NCI-H1105 (cell line): ENCODE measurements at places on chromosomes 16 and 17.

GRCh38 chr16:52383119-52383518 lies 163.8 kb downstream of the TOX3 start:
- no peak for DNase-seq

DNA sequence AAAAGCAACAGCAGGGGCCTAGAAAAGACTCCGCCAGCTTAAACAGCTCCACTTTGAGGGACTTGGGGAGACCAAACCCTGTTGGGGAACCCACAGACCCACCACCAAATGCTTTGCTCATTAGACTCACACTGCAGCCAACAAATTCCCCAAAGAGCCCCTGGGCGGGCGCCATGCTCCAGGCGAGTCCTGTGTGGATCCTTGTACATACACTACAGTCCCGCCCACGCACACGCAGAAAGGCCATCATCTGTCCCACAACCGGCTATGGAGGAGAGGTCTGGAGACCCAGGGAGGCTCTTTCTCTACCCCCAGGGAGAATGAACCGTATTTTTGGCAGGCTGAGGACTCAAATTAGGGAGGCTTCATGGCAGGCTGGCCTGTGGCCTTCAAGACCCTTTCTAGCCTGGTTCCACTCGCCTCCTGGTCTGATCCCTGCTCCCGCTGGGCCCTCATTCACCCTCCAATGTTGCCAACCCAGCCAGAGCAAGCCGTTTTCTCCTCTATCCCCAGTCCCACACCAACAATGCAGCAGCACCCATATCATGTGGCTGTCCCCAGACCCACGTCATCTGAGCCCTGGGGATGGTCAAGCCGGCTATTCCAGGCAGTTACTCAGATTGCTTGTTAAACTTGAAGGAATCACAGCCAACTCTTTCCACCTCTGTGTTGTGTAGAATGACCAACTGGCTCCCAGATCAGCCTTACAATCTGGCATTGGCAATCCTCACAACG lies 27.2 kb downstream of the ZNF423 start:
- DNase-seq, result no peak

GRCh38 chr17:51813140-51813783 lies 345.3 kb downstream of the CA10 start:
- DNase-seq, result no peak

- DNase-seq, result no peak
Measured at GRCh38 chr17:78423961-78424675, 45.7 kb downstream of the PGS1 start.

DNA sequence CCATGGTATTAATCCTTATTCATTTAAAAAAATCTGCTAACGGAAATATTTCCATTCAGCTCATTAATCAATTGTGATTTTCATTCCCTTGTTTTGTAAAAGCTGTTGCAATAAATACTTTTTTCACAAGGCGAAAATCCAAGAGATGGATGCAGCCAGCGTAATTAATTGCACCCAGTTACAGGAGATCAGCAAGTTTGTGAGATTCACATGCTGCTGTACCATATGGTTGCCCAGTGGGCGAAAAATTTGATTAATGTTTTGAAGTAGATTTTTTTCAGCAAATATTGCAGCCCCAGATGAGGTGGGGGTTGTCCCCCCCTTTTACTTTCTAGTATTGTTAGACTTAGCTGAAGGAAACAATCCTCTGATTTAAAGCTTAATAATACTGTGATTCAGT lies 186.6 kb downstream of the WWOX start:
- no peak for DNase-seq

DNA sequence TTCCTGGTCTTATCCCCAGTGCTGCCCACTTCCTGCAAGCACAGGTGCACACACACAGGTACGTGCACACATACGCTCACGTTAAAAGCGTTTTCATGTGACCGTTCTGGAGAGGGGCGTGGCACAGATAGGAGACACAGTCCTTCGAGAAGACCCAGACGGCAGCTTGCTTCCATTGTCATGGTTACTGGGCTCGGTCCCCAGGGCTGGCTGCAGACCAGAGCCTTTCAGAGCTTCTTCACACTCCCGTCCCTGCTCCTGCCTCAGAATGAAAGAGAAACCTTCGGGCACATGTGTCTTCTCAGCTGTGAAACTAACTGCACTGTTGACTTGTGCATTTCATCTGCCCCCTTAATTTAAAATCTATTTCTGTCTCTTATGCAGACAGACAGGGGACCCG lies 154.2 kb downstream of the PITPNC1 start:
- no peak for DNase-seq

- no peak for DNase-seq
Measured at GRCh38 chr17:73359987-73360410, 48.2 kb upstream of the CDC42EP4 start.

DNA sequence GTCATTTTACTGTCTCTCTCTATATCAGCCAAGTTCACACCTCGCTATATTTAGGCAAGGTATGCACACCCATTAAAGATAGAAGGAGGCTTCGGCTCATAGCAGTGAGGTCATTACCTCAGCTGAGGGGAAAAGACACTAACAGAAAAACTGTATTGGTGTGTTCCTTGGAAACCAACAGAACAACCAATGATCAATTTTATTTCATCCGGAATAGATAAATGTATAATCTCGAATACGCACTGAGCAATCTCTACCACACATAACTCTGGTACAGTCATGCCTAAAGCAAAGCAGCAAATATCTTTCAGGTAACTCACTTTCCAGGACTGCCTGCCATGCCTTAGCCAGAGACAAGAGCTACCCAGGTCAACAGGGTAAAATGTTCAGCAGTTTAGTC lies 109.9 kb upstream of the CORO6 start:
- no peak for DNase-seq

GRCh38 chr16:3046641-3047386 lies 453 bp downstream of the MMP25 start:
- no peak for DNase-seq

GRCh38 chr16:48361540-48362144 lies 23.6 kb downstream of the SIAH1 start:
- no peak for DNase-seq

- DNase-seq, result no peak
Measured at GRCh38 chr17:29190039-29190438, 9.8 kb upstream of the MYO18A start.

GRCh38 chr17:72409405-72410002 lies 288.7 kb downstream of the SOX9 start:
- DNase-seq, result no peak

GRCh38 chr16:57474671-57475661 lies 11.3 kb downstream of the DOK4 start:
- no peak for DNase-seq

GRCh38 chr17:21278450-21279197 lies 5.9 kb upstream of the MAP2K3 start:
- DNase-seq, result no peak

GRCh38 chr17:19278729-19279128 lies 41.6 kb downstream of the EPN2 start:
- DNase-seq, result no peak

GRCh38 chr17:6027342-6028024 lies 42.7 kb upstream of the WSCD1 start:
- DNase-seq, result no peak

DNA sequence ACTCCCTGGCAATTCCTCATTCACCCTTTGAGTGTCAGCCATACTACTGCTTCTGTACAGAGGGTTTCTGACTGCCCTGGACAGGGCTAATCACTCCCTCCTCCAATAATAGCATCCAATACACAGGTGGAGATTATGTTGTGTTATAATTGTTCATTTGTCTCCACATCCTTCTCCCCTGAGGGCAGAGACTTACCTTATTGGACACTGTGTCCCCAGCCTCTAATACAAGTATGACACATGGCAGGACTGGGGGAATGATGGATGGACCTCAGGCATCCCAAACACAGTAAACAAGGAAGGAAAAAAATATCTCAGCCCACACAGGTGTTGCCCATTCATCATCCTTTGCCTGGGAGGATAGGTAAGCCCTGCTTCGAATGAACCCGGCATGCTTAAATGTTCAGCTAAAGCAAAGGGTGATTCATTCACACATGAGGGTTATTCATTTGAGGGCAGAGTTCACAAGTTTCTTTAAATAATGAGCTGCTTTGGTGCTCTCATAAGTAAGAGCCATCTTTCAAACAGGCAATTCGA lies 34.8 kb downstream of the MMD start:
- DNase-seq, result no peak

- no peak for DNase-seq
Measured at GRCh38 chr16:87540072-87540896, 47.5 kb upstream of the ZCCHC14 start.

- DNase-seq, result no peak
Measured at GRCh38 chr16:73043828-73044467, 4.0 kb downstream of the ZFHX3 start.

DNA sequence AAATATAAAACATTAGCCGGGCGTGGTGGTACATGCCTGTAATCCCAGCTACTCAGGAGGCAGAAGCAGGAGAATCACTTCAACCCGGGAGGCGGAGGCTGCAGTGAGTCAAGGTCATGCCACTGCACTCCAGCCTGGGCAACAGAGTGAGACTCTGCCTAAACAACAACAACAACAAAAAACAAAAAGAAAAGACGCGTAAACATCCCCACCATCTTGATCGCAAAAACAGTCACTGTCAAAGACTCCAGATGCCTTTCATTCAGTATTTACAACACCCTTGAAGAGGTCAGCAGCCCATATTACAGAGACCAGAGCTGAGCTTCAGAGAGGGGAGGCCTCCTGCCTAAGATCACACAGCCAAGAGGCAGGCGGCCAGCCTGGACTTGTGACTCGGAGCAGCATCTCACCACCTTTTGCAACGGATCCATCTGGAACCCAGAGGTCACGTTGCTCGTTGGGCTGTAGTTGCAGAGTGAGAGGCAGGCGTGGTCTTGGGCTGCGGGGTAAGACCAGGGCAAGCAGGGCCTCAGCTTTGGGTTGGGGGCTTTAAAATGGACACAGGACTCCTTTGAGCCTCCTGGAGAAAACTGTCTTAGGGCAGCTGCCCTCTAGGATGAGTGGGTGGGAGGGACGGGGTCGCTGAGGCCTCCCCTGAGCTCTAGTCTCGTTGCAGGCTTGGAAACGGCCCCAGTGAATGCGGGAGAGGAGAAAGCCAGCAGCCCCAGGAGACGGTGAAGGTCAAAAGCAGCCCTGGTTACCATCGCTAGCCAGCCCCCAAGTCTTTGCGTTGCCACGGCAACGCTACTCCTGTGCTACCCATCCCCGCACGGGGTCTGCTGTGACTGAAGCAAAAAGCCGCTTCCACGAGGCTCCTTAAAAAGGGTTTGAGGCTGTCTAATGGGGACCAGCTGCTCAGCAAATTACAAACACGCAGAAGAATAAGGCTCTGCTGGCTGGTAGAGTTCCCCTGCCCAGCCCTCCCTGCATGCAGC lies 26.1 kb downstream of the LGALS3BP start:
- no peak for DNase-seq

- no peak for DNase-seq
Measured at GRCh38 chr17:40266882-40267281, 20.8 kb upstream of the CDC6 start.

GRCh38 chr16:4910828-4911227 lies 26.1 kb downstream of the PPL start:
- DNase-seq, result no peak

GRCh38 chr17:58902322-58902721 lies 146.7 kb downstream of the PPM1E start:
- no peak for DNase-seq

DNA sequence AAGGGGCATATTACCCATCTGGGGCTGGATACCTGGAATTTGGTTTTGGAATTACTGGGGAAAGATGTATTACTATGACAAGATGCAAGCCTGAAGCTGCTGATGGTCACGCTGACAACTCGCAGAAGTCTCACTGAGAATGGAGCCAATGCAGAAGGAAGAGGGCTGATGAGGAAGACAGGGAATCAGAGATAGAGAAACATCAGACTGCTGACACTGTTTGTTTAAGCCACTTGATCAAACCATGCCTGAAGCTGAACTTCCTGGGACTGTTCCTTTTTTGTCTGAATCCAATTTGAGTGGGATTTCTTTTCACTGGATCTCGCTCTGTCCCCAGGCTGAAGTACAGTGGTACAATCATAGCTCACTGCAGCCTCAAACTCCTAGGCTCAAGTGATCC lies 133.9 kb downstream of the GAS7 start:
- no peak for DNase-seq

DNA sequence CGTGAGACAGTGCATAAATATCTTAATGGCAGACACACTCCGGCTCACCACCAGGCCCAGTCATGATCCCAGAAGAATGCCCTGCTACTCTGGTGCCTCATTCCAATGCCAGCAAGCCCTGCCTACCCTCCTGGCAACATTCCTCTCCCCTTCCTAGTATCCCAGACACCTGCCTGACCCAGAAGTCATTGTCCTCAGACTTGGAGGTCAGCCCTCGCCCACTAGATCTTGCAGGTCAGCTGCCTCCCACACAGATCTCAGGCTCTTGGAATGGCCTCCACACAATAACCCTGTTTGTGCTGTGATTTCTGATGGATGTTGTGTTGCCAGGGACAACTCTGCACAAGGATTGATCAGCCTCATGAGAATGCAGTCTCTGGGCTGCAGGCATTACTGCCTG lies 1.8 kb upstream of the TEX2 start:
- DNase-seq, result no peak

DNA sequence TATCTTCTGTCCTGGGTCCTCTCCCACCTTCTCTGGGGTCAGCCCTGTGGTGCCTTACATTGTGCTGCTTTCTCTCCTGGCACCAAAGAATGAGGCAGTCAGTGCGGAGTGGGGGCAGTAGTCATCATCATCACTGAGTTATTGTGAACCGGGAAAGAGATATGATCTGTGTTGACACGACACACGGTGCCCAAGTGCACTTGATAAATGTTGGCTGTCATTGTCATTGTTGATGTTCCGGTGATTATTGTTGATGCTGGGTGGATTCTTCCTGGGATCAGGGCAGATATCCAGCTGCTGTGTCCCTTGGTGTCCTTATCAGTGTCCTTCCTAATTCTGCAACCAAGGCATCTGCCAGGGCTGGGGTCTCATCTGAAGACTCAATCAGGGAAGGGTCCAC lies 121.7 kb downstream of the ABCC6 start:
- no peak for DNase-seq

DNA sequence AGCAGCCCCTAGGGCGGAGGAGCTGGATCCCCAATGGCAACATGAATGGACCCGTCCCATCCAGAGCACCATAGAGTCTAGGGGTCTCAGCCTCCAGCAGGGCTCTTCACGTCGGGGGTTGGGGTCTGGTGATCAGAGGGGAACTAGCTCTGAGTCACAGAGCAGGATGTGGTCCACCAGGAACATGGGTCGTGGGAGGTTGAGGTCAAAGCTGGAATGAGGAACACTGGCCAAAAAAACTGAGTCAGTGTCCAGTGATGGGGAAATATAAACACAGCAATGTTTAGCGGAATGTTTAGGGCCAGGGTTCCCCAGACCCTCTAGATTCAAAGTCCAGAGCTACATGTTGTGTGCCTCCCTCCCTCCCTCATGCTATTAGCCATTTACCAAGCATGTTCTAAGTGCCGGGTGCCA lies 79.1 kb upstream of the C16orf82 start:
- no peak for DNase-seq
